ENCODE measurements at places on chromosomes 12 and 14.
A peak's percentile ranks its signal among the peaks of the same experiment; 100 is the strongest.

GRCh38 chr14:33454022-33454595 is 496.8 kb downstream of the EGLN3 start:
- DNase-seq: no peak

- DNase-seq: no peak
Observed at GRCh38 chr12:80140005-80140404, 40.7 kb downstream of the OTOGL start.

GRCh38 chr12:108484845-108485244 is 30.2 kb upstream of the FICD start:
- no peak for DNase-seq

- DNase-seq: no peak
Observed at GRCh38 chr12:84757978-84758377, 154.6 kb downstream of the SLC6A15 start.

- no peak for DNase-seq
Observed at GRCh38 chr12:76882367-76882766, 3.5 kb upstream of the CSRP2 start.

GRCh38 chr12:21221072-21221471 is 90.1 kb downstream of the SLCO1B1 start:
- no peak for DNase-seq

- peak; percentile 73 for DNase-seq
Observed at GRCh38 chr12:116635487-116635886, 76.3 kb downstream of the MAP1LC3B2 start.

GRCh38 chr12:58104351-58104755 is 163.0 kb downstream of the ATP23 start:
- no peak for DNase-seq
